ENCODE measurements at places on chromosomes 4 and X.

GRCh38 chr4:168942985-168943384 lies 67.1 kb downstream of the CBR4 start:
- DNase-seq, result no peak

DNA sequence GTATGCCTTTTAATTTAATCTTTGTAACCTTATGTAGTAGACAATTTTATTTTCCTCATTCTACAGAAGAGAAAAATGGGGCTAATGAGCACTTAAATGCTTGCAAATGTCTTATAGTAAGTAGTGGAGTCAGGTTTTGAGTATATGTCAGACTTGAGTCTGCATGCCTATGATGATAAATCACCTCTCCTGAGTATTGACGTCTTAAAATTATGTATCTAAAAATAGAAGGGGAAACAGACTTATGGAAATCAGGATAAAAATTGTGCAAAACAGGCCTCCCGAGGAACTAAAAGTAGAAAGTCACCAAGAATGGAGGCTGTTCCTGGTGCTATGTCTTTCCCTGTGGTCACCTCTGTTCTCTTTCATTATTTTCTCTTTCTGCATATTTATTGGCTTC lies 92.7 kb downstream of the STIM2 start:
- DNase-seq, result no peak

DNA sequence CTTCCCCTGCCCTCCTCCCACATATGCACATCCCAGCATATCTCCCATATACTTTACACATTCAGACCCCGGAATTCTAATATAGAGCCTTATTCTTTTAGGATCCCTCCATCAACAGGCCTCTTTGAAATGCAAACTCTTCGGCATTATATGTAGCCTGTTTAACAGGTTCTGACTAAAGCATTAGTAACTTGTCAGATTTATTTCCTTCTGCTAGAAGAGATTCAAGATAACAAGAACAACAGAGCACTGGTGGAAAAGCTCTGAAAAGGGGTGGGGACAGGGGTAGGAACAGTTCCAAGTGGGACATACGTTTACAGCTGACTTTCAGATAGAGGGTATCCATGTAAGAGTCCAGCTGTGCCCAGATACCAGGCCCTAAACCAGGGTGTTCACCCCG lies 31.7 kb upstream of the PRPS1 start:
- DNase-seq, result no peak

DNA sequence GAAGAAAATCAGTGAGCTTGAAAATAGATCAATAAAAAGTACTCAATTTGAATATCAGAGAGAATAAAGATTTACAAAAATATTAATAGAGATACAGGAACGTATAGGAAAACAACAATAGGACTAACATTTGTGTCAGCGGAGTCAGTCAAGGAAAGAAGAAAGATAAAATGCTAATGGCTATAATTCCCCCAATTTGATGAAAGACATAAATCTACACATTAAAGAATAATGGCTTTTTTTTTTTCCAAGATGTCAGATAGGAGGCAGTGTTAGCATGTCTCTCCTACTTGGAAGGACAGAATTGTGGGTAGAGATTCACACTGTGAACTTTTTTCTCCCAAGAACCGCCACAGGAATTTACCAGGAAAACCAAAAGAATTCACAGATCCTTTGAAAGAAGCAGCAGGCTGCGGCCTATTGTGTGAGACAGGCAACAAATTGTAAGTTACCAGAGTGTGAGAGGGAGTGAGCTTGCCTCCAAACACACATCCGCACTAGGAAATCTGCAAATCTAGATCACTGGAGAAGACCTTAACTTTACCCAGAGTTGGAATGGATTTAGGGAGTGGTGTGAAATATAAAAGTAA lies 249.9 kb downstream of the PRDM5 start:
- no peak for DNase-seq

- no peak for DNase-seq
Measured at GRCh38 chrX:13050151-13050550, 5.7 kb upstream of the FAM9C start.

- no peak for DNase-seq
Measured at GRCh38 chrX:49977319-49978090, 55.1 kb downstream of the CLCN5 start.

DNA sequence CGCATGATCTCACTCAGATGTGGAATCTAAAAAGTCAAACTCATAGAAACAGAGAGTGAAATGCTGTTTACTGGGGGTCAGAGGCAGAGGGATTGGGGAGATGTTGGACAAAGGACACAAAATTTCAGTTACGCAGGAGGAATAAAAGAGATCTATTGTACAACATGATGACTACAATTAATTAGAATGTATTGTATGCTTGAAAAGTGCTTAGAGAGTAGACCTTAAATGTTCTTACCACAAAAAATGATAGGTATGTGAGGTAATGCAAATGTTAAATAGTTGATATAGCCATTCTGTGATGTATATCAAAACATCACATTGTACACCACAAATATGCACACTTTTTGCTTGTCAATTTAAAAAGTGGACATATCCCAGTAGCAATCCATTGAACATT lies 36.1 kb upstream of the PHKA2 start:
- no peak for DNase-seq

DNA sequence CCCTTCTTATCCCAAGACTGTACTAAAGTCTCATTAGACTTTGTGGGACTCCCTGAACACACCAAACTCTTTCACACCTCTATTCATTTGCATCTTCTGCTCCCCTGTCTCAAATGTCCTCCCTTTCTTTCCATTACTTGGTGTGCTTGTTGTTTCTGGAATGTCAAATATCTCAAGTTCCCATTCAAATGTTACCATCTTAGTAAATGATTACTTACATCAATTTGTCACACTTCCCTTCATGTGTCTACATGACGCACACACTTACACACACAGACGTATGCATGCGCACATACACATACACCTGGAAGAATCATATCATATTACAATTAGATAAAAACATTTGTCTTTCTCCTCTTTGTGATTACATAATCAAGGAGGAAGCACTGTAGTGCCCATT lies 210.8 kb upstream of the TEX13C start:
- DNase-seq, result no peak

- no peak for DNase-seq
Measured at GRCh38 chr4:177489471-177490246, 47.4 kb upstream of the AGA start.

DNA sequence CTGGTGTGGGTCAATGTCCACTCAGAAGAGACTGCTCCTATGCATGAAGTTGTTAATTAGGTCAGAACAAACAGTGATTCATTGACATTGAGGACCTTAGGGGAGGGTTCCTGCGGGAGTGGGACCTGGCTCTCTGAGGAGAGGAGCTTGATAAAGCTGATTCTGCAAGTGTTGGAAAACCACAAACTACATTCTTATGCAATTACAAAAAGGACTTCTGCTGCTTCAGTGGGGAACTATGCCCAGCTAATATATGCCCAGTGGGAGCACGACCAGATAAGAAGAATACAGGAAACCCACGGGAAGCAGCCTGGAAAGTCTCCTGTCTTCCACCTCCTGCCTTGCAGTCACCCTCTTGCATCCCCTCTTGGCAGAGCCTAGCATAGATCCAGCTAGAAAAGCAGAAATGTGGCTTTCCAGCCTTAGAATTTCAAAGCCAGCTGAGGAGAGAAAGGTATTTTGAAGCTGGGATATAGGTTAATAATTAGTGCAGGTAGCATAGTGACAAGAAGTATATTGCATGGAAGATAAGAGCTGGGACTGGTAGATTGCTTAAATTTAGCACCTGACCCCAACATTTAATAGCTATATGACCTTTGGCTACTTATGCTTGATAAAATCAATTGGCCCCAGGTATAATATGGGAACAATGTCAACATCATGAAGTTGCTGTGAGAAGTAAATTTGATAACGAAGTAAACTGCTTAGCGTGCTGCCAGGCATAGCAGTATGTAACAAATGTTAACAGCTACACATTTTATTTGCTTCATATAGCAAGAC lies 34.9 kb upstream of the UGT8 start:
- no peak for DNase-seq

GRCh38 chrX:123962006-123962467 lies 531 bp downstream of the STAG2 start:
- DNase-seq, result no peak

DNA sequence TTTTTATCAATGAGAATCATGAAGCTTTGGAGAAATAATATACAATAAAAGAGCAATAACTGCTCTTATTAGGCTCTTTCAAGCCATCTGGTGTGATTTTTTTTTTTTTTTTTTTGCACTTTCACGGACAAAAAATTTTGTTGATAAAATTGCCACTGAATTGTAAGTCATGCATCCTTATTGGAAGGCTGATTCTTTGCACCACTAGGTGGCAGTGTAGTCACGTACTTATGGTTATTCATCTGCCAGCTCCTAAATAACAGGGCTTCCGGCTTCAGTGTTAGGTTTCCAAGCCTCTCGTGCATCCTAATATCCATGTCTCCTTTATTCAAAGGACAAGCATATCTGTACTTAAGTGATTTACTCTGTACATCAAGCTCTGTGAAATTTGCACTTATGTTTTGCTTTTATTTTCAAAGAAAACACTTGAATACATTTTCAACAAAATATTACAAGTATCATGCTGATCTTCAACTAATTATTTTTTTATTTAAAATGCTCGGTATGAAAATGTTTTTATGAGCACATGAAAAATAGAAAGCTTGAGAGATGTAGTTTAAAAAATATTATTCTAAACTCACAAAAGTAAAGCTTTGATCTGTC lies 1578.3 kb upstream of the TENM3 start:
- DNase-seq, result peak; percentile 8

DNA sequence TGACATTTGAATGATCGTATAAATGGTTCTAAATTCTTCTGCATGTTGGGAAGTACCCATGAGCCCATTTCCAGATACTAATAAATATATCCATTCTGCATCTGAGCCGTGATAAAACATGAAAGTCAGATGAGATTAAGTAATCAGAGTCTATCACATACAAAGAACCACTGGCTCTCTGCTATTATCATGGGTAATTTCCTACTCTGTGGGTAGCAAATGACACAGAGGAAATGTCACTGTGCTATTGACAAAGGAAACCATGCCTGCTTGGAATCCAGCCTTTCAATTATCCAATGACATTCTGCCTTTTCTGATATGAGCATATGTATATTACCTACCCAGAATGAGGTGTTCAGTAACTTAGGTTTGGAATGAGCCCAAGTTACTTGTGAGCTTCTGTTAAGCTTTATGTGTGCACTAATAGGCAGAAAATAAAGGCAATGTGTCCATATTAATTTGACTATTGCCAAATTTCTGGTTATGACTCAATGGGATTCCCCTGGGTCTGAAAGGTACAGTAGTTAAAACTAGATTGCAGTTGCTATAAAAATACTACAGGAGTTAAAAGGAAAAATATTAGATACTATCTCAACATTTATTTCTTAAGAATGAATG lies 238.7 kb upstream of the KCNIP4 start:
- DNase-seq, result no peak

DNA sequence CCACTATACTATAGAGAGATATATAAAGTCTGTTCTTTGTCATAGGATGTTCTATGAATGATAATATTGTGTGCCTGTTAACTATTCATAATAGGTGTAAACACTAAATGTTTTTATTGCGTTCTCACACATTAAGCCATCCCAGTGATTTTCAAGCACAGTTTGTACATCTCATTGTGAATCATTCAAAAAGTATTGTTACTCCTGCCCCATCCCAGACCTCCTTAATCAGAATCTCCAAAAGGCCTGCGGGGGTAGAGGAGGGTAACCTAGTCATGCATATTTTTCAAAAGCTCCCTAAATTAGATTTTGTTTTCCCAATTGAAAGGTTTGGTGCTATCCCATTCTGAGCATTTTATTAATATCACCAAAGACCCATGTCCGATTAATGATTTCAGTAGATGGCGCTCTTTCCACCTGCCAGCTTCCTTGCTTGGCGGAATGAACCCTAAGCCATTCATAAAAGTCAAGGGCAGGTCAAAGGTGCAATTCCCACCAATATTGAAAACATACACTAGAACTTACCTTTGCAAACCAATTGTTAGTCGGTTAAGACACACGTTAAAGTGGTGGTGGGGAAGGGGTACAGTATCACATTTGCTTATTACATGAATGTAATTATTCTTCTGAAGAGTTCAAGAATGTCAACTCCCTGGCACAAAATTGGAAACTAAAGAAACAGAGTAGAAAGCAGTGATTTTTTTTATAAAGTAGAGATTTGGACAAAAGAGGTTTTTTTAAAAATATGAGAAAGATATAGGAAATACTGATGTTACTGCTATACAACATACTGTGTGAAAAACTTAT lies 5.8 kb upstream of the TET2 start:
- DNase-seq, result no peak

DNA sequence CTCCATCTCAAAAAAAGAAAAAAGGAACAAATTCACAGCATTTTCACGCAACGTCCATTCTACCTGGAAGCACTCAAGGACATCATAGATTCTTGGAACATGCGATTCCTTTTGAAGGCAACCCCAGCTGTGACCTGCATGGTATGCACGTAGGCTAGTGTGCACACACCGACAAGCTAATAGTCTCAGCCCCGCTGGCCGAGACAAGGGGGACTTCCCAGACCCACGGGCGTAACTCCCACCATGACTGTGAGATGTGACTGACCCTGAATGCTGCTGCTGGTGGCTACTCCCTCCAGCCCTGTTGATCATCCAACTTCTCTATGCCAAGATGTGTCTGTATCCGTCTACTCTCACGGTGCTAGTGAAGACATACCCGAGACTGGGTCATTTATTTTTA lies 78.3 kb downstream of the CRLF2 start:
- no peak for DNase-seq

GRCh38 chr4:184061582-184061981 lies 156.1 kb downstream of the ENPP6 start:
- no peak for DNase-seq

DNA sequence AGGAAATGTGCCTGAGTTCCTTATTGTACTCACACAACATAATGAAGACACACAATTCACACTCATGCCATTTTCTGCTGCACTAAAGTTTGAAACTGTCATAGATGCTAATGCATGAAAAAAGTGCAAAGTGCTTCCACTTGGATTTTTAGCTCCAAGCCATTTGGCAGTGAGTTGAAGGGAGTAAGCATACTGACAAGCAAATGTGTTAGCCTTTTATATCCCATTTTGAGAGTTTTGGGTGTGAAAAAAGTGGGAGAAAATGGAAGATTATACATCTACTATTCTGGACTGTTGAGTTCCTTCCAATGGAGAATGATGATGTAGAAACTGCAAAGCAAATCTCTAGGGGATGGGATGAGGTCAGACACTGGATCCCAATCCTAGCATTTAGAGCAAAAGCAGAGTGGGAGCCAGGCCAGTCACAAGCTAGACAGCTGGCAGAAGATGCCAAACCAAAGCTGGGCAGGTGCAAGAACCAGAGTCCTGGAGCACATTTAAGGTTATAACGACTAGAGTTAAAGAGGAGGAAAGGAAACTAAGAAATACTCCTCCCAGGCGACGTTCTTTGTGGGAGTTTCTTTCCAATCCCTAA lies 216.8 kb downstream of the FBXO8 start:
- no peak for DNase-seq

- DNase-seq, result no peak
Measured at GRCh38 chr4:101853691-101854090, 63.2 kb downstream of the BANK1 start.

DNA sequence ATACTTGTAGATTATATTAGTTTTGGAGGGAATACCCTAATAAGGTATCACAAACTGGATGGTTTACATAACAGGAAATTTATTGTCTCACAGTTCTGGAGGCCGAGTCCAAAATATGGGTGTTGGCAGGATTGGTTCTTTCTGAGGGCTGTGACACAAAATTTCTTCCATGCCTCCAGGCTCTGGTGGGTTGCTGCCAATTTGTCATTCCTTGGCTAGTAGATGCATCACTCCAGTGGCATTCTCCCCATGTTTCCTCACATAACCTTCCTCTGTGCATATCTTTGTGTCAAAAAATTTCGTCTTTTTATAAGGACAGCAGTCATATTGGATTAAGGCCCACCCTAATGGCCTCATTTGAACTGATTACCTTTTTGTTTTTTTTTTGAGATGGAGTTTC lies 49.3 kb downstream of the APELA start:
- DNase-seq, result no peak

All from stimulated activated CD8-positive, alpha-beta memory T cell treated with anti-CD3 and anti-CD28 coated beads, Interleukin-15, amount 100 ng/mL, for 48 hours (primary cell).